Stimulated activated naive CD4-positive, alpha-beta T cell (primary cell): ENCODE measurements at places on chromosomes 3 and 15.

GRCh38 chr3:190130696-190131095 is 10.0 kb upstream of the P3H2 start:
- DNase-seq, result no peak

DNA sequence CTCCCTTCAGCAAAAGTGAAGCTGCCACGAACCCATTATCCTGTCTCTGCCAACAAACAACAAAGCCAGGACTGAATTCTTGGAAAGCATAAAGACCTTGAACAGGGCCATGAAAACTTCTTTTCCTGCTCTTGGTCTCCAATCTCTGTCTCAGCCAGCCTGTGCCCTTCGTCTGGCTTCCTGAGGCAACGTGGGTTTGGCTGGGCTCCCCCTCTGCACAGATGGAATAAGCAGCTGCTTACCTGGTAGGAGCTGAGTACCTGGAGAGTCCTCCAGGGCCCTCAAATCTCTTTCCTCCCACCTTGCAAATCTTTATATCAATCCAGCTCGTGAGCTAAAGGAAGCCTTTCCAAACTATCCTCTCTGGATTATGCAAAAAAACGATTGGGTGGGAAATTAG is 97.6 kb upstream of the PSMD6 start:
- DNase-seq, result no peak

DNA sequence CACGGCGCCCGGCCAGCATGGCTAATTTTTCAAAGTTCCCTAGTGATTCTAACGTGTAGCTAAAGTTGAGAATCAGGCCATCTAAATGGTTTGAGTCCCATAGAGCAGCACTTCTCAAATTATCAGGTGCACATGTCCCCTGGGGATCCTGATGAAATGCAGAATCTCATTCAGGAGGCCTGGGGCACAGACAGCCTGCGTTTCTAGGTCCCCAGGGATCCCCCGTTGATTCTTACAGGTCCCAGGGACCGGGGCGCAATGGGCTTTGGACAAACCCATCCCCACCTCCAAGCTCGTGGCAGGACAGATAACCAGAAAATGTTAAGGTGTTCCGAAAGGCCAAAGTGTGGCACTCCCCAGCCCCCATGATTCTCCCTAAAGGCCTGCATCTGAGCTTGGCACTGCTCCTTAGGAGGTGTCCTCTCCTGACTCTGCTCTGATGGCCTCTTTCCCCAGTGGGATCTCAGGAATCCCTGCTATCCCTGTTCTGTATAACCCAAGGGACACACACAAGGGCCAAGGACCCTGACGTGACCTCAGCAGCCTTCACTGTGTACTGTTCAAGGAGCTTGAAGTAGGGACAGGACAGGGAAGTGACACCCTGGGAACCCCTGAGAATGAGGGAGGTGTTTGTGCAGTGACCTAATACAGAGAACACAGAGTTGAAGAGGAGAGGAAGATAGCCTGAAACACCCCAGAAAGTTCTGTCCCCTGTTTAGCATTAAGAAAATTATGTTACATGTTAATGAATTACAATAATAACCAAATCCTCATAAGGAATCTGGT is 8.0 kb downstream of the LRRK1 start:
- no peak for DNase-seq

- no peak for DNase-seq
These were observed 45.1 kb upstream of the AMOTL2 start for GRCh38 chr3:134419214-134419959.

- no peak for DNase-seq
These were observed 112.1 kb downstream of the RSL24D1 start for GRCh38 chr15:55084673-55085072.

GRCh38 chr3:138450181-138450580 is 15.8 kb downstream of the ESYT3 start:
- DNase-seq, result no peak

- no peak for DNase-seq
These were observed 2.0 kb downstream of the NRROS start for GRCh38 chr3:196641333-196642054.

DNA sequence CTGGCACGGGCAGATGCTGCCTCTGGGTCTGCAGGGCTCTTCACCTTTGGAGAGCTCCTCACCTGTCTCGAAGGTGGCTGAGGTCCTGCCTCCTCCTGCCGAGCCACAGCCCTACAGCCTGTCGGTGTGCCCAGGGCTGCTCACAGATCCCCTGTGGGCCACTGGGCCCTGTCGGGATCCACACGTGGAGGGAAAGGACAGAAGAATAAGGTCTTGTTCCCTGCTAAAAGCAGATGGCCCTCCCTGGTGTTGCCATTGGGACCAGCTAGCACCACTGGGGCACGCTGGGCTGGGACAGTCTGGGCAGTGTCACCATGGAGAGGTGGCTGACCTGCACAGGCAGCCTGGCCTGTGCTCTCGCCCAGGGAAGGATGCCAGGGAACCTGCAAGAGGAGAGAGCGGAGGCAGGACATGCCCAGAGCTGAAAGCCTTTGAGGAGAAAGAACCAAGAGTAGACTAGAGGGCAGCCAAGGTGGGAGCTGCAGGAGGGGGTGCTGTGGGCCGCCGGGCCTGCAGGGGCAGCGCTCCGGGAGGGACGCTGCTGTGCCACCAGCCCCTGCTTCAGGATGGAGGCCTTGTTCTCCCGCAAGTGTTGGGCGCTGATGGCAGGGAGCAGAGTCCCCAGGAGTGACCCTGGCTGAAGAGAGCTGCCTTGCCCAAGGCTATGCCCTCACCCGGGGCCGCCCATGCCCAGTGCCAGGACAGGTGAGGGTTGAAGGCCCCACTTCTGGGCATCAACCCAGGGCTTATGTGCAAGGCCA is 210.2 kb downstream of the XXYLT1 start:
- DNase-seq, result no peak

DNA sequence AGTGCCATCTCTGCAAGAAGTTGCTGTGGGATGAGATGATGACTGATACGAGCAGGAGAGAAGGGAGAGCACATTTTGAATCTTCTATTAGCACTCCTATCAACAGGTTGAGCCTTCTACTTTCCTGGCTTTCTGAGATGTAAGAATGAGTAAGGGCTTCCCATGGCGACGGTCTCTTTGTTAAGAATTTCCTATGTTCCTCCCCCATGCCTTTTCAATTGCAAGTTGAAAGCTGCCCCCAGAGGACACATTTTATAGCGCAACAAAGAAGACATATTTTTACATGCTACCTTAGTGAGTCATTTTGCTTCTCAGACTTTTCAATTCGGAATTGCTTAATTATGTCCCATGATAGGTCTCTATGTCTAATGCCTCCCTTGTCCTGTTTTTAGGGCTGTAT is 71.3 kb upstream of the LRTM1 start:
- no peak for DNase-seq

DNA sequence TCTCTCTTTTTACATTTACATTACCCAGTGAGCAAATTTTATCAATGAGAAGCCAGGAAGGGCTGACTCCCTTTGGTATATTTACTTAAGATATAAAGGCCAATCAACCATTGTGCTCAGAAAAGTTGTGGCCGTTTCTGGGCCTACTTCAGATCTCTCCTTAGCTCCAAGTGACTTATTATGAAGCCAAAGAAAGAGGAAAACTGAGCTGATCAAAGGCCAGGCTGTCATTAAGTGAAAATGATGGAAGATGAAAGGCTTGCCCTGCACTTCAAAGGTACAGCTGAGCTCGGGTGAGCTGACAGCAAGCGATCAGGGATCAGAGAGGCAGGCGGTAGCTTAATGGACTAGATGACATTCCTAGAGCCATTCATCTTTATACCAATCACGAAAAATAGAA is 24.8 kb downstream of the VGLL4 start:
- no peak for DNase-seq

DNA sequence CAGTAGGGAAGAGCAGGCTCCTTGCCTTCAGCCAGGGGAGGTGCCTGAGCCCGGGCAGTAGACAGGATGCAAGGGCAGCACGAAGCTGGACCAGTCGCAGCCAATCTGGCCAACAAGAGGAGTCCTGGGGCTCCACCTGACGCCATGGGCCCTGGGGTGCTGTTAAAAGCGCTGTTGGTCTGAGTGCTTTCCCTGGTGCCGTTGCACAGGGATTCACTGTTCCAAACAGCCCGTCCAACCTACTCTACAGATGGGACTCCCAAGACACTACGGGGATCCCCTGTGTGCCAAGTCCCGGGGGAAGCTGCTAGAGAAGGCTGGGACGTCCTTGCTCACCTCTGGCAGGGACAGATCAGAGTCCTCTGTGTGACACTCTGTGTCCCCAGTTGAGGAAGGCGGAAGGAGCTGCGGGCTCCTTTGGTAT is 632 bp downstream of the CTSH start:
- no peak for DNase-seq

- peak; percentile 7 for DNase-seq
These were observed 126.5 kb downstream of the FMN1 start for GRCh38 chr15:33068007-33068481.

- DNase-seq, result no peak
These were observed 252.2 kb upstream of the TBL1XR1 start for GRCh38 chr3:177449360-177450006.

DNA sequence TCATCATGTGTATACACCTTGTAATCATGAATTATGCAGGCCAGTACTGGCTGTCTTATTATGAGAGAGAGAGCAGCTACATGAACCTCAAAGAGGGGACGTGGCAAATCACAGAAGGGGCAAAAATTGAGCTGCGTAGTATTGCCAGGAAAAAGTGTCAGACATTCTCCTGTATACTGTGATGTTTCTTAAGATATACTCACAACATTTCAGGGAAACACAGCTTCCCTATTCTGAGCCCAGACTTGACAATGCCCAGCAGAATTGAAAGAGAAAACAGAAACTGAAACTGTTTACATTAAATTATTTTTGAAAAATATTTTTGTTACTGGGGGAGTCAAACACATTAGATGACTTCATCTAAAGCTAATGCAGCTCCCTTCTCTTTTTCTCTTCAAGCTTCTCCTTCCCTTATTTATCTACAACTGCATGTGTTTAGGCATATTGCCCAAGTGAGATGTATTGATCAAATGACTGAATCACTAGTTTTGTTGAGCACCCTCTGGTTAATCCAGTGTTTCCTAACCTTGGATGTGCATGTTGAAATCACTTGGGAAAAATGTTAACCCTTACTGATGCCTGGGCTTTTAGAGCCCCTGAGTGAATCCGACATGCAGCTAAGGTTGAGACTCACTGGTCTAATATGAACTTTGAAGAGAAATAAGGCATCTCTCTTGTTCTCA is 39.5 kb downstream of the CADPS start:
- no peak for DNase-seq

- no peak for DNase-seq
These were observed 41.2 kb downstream of the TUBGCP4 start for GRCh38 chr15:43412096-43412495.

GRCh38 chr15:64904189-64904588 is 7.5 kb upstream of the ANKDD1A start:
- no peak for DNase-seq

GRCh38 chr3:12299026-12299425 is 10.2 kb downstream of the PPARG start:
- DNase-seq, result no peak

DNA sequence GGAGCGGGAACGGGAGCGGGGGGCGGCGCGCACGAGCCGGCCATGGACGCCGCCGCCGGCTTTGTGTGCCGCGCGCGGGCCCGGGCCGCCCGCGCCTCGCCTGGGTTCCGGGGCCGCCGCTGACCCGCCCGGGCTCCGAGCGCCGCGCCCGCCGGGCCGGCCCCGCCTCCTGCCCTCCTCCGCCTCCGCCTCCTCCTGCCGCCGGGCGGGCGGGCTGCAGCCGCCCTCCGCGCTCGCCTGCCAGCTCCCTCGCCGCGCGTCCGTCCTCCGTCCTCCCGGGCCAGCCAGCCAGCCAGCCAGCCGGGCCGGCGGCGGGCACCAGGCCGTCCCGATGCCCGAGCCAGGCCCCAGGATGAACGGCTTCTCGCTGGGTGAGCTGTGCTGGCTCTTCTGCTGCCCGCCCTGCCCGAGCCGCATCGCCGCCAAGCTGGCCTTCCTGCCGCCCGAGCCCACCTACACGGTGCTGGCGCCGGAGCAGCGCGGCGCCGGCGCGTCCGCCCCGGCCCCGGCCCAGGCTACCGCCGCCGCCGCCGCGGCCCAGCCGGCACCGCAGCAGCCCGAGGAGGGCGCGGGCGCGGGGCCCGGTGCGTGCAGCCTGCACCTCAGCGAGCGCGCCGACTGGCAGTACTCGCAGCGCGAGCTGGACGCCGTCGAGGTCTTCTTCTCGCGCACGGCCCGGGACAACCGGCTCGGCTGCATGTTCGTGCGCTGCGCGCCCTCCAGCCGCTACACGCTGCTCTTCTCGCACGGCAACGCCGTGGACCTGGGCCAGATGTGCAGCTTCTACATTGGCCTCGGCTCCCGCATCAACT is at the start of gene ABHD17C:
TSS of gene ABHD17C (plus strand) at position 212 of the 812 bp plus-strand sequence. CDS start at position 332, 120 bp downstream.
- DNase-seq, result peak; percentile 44
